ENCODE measurements at places on chromosomes 16 and 17. TPM values are rescaled to one million over a fixed set of nuclear protein-coding genes. Genes with fewer than 3 reads are reported as not detected.

- H3K36me3 ChIP-seq: no peaks in the 10 kb centered on the region
- no peaks in the 10 kb centered on the region for H3K4me1 ChIP-seq
- H3K27me3 ChIP-seq: peaks cover 16% of the 10 kb centered on the region
- no peak overlapping the region for H3K27ac ChIP-seq
- DNase-seq: no peak
Observed at GRCh38 chr16:55302635-55303034, 21.4 kb upstream of the IRX6 start.

DNA sequence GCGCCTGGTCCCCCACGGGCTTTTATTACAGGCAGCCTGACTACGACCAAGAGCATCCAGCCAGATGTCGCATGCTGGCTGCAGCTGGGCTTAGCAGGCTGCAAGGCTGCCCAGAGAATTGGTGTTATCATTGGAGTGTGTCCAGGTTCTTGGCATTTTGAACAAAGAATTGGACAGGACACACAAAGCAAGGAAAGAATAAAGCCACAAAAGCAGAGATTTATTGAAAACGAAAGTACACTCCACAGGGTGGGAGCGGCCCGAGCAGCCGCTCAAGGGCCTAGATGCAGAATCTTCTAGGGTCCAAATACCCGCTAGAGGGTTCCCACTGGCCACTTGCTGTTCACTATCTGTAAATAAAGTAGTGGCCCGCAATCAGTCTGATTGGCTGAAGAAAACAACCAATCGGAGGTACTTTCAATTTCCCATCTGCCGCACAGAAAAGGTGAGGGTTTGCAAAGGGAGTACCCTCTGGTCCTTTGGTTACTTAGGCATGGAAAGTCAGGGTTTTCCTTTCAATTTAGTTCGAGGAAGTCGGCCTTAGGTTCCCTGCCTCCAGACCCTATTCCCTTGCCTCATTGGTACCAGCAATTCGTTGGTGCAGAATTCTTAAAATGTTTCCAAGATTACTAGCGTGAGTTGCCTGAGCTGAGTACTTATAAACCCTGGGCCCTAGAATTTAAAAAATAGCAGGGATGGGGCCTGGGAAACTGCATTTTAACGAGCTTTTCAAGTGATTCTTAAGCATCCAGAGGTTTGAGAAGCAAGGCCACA lies 38.5 kb upstream of the CNEP1R1 start:
- no peak overlapping the region for H3K27ac ChIP-seq
- H3K36me3 ChIP-seq: no peaks in the 10 kb centered on the region
- peaks cover 20% of the 10 kb centered on the region for H3K4me1 ChIP-seq
- H3K4me3 ChIP-seq: no peak overlapping the region

- no peak overlapping the region for H3K4me3 ChIP-seq
- H3K27ac ChIP-seq: no peak overlapping the region
- peaks cover 40% of the 10 kb centered on the region for H3K27me3 ChIP-seq
- peaks cover 22% of the 10 kb centered on the region for H3K4me1 ChIP-seq
Observed at GRCh38 chr17:58250344-58251011, 12.1 kb downstream of the LPO start.

GRCh38 chr17:82674656-82675475 lies 23.6 kb downstream of the RAB40B start:
- H3K27ac ChIP-seq: no peak overlapping the region
- H3K36me3 ChIP-seq: no peaks in the 10 kb centered on the region
- no peaks in the 10 kb centered on the region for H3K27me3 ChIP-seq
- H3K4me3 ChIP-seq: no peak overlapping the region
- no peak for DNase-seq

DNA sequence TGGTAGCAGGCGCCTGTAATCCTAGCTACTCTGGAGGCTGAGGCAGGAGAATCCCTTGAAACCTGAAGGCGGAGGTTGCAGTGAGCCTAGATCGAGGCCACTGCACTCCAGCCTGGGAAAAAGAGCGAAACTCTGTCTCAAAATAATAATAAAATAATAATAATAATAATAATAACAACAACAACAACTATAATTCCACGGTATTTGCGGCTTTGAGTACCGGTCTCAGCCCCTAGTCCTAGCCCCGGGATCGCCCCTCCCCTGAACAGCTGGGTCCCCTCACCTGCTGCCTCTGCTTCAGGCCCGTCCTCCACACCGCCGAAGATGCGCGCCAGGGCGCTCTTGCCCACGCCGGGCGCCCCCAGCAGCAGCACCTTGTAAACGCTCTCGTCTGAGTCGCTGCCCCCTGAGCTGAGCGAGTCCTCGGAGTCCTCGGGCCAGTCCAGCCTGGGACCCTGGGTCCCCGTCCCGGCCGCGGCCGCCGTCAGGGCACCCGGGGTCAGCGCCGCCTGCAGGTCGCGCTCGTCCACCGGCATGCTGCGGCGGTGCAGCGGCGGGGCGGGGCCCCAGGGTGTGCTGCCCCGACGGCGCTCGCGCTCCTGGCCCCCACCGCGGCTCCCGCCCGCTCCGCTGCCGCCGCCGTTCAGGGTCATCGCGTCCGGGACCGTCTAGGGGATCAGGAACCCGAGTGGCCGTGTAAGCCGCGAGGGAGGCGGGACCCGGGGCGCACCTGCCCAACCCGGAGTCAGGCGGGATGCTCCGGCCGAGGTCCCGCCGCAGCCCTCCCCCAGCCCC lies 611 bp downstream of the RRAD start:
- no peaks in the 10 kb centered on the region for H3K36me3 ChIP-seq
- peak; percentile 35 for DNase-seq
- peaks cover 36% of the 10 kb centered on the region for H3K27me3 ChIP-seq
- H3K27ac ChIP-seq: no peak overlapping the region

DNA sequence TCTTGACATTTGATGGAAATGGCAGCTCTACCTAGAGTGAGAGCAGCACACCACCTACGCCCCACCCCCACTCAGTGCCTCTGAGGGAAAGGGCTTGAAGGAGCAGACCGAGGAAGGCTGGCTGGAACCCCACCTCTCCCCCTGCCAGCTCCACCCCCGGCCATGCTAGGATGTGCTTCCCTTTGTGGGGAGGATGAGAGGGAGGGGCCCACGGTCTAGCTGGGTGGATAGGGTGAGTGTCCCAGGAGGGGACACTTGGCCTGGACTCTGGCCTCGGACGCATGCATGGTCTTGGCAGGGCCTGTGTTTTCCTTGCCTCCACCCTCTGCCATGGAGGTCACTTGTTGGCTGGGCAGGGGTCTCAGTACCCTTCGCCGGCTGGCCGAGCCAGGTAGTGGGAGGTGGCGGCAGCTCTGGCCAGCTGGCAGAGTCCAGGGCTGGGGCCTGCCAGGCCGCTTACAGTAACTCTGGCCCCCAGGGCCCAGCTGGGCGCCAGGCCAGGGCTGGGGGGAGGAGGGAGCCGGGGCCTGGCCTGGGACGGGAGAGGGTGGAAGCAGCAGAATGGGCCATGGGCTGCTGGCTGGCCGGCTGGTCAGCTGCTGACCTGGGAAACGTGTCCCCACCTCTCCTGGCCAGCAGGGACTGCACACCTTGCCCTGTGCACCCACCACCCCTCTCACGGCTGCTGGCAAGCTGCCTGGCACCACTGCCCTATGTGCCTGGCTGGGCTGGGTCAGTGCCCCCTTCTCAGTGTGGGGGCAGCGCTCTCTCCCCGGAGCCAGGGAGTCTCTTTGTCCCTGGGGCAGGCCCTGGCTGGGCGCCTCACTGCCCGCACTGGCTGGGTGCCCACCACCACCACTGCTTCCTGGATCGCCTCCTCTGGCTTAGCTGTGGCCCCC lies 23.0 kb downstream of the RARA start:
- peaks cover 86% of the 10 kb centered on the region for H3K4me1 ChIP-seq
- peaks cover 68% of the 10 kb centered on the region for H3K36me3 ChIP-seq
- H3K27ac ChIP-seq: peak overlapping the region; percentile 71
- DNase-seq: peak; percentile 42
- H3K4me3 ChIP-seq: peak overlapping the region; percentile 45
- no peaks in the 10 kb centered on the region for H3K27me3 ChIP-seq

GRCh38 chr17:29582254-29582765 lies 7.1 kb downstream of the GIT1 start:
- H3K4me1 ChIP-seq: peaks cover 59% of the 10 kb centered on the region
- H3K36me3 ChIP-seq: peaks cover 34% of the 10 kb centered on the region
- no peak overlapping the region for H3K4me3 ChIP-seq
- H3K27me3 ChIP-seq: no peaks in the 10 kb centered on the region

DNA sequence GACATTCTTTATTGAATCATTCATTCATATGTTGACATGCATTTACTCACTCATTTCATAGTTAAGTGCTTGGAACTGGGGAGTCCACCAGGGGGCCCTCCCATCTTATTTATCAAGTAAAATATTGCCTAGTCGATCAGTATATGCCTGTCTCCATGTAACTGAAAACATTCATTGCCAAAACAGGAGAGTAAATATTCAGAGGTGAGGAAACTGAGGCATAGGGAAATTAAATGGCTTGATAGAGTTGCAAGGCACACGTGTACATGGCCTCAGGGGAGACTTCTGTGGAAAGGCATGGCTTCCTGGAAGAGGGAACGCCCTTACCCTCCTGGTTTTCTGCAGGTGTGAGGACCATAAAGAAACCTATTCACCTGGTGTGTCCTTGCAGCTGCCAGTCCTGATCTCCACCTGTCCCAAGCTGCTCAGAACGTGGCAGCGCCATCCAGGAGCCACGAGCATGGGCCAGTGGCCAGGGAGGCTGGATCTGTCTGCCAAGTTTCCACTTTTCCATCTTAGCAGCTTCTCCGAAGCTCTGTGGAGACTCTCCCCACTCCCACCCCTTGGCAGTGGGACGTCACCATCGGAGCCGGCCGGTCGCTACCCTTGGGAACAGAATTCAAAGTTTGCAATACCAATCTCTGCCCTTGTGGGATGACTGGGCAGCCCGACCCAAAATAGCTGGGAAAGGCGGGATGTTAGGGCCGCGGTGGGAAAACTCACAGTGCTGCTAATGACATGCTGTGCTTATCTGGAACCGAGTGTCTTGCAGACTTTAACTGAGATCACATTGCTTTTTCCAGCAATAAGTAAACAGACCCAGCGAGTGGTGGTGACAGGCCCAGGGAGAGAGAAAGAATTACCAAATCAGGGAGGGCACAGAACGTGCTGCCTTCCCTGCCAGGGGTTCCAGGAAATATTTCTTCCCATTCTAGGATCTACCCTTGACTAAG lies 4.1 kb upstream of the C1QTNF1 start:
- peak; percentile 63 for DNase-seq
- H3K36me3 ChIP-seq: no peaks in the 10 kb centered on the region
- no peak overlapping the region for H3K27ac ChIP-seq
- no peak overlapping the region for H3K4me3 ChIP-seq

- peaks cover 5% of the 10 kb centered on the region for H3K27me3 ChIP-seq
- H3K4me3 ChIP-seq: no peak overlapping the region
- no peak for DNase-seq
- H3K36me3 ChIP-seq: no peaks in the 10 kb centered on the region
- no peaks in the 10 kb centered on the region for H3K4me1 ChIP-seq
- no peak overlapping the region for H3K27ac ChIP-seq
Observed at GRCh38 chr17:10177913-10178505, 20.4 kb downstream of the GAS7 start.

- no peaks in the 10 kb centered on the region for H3K36me3 ChIP-seq
- H3K27me3 ChIP-seq: peaks cover 38% of the 10 kb centered on the region
- peak overlapping the region; percentile 50 for H3K27ac ChIP-seq
- no peak for DNase-seq
- peak overlapping the region; percentile 75 for H3K4me3 ChIP-seq
Observed at GRCh38 chr17:77280304-77281121, 139.7 kb downstream of the SEC14L1 start.

DNA sequence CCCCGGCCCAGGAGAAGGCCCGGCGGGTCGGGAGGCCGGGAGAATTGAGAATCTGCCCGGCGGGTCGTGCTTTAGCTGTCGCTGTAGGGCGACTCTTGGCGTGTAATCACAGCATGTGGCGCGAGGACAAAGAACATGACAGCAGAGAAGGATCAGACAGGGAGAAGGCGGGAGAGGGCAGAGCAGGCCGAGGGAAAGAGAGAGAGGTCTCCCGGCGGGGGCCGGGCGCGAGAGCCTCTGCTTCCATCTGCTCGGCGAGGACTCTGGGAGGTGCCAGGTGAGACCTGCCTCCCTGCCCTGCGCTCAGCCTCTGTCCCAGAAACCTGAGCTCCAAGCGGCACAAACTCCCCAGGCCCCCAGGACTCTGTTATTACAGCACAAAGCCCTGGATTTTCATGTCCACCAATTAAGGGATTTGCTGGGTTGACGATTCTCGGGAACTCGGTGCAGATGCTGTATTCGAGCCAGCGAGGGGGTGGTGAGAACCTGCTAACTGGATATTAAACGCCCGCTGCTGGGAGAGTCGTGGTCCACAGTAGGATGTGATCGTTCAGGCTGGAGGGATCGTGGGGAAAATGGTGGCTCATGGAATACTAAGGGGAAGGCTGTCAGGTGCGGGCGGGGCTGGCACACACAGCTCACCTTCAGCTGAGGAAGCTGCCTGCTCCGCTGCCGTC lies 172.0 kb upstream of the CIBAR2 start:
- no peaks in the 10 kb centered on the region for H3K27me3 ChIP-seq
- no peak overlapping the region for H3K27ac ChIP-seq

DNA sequence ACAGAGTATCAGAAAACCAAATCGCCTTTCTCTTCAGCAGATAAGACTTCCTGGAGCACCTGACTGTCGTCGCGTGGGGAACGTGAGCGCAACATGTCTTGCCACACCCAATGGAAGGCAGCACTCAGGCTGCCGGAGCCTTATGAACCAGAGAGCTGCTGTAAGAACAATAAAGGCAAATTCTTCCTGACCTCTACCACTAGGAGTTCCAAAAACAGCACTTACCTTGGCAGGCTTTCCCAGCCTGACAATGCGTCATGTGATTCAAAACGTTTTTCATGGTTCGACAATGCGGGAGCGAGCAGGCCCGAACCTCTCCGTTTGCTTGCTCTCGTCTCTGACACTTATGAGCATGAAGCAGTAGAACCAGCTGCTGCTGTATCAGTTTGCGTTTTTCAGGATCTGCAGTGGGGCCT lies 75.8 kb upstream of the TRAP1 start:
- no peaks in the 10 kb centered on the region for H3K27me3 ChIP-seq
- peaks cover 87% of the 10 kb centered on the region for H3K4me1 ChIP-seq
- peak; percentile 26 for DNase-seq
- peaks cover 55% of the 10 kb centered on the region for H3K36me3 ChIP-seq

- peak overlapping the region; percentile 85 for H3K27ac ChIP-seq
- H3K36me3 ChIP-seq: peaks cover 52% of the 10 kb centered on the region
- DNase-seq: no peak
- no peaks in the 10 kb centered on the region for H3K27me3 ChIP-seq
- H3K4me3 ChIP-seq: no peak overlapping the region
Observed at GRCh38 chr16:10966129-10966528, 21.8 kb downstream of the CLEC16A start.

DNA sequence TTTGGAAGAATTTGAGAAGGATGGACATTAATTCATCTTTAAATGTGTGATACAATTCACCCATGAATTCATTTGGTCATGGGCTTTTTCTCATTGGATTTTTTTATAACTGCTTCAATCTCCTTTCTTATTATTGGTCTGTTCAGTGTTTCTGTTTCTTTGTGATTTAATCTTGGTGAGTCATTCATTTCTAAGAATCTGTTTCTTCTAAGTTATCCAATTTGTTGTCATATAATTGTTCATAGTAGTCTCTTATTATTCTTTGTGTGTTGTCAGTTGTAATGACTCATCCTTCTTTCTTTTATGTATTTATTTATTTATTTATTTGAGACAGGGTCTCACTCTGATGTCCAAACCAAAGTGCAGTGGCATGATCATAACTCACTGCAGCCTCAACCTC lies 146.1 kb upstream of the ZNF267 start:
- H3K27me3 ChIP-seq: no peaks in the 10 kb centered on the region
- peaks cover 86% of the 10 kb centered on the region for H3K36me3 ChIP-seq
- peaks cover 8% of the 10 kb centered on the region for H3K4me1 ChIP-seq
- no peak overlapping the region for H3K27ac ChIP-seq
- no peak overlapping the region for H3K4me3 ChIP-seq
- DNase-seq: no peak

SLC47A1 gene
- total RNA-seq: not detected

TIMM22 gene
- total RNA-seq: 8.4 TPM

ANKRD40CL gene
- not detected for total RNA-seq

HSF5 gene
- total RNA-seq: 0.77 TPM

DNAI2 gene
- total RNA-seq: 1.3 TPM

CBX8 gene
- total RNA-seq: 4.3 TPM

NPIPB9 gene
- 2.6 TPM for total RNA-seq

GFAP gene
- not detected for total RNA-seq

MAPT gene
- total RNA-seq: 0.46 TPM

C17orf67 gene
- total RNA-seq: 5.1 TPM
